Activated T-helper 1 cell treated with anti-CD3 and anti-CD28 coated beads, Interleukin-2, amount 50 U/mL, for 16 hours (primary cell): ENCODE measurements at places on chromosomes 7 and 10.

GRCh38 chr7:36192053-36192824, 39.2 kb downstream of the EEPD1 start:
- no peak for DNase-seq

- DNase-seq: no peak
These were observed 276.7 kb downstream of the KIF20B start for GRCh38 chr10:89978081-89978480.

- DNase-seq: no peak
These were observed 28.3 kb downstream of the PTPRN2 start for GRCh38 chr7:158559356-158559755.

GRCh38 chr10:89343089-89343767, 15.4 kb downstream of the IFIT3 start:
- DNase-seq: no peak

GRCh38 chr7:1842321-1843221, 172.5 kb downstream of the ELFN1 start:
- no peak for DNase-seq

GRCh38 chr10:97013568-97013967, 172.2 kb downstream of the SLIT1 start:
- no peak for DNase-seq
